Stimulated activated CD8-positive, alpha-beta memory T cell treated with anti-CD3 and anti-CD28 coated beads, Interleukin-7, amount 100 ng/mL, for 48 hours (primary cell): ENCODE measurements at places on chromosomes 6 and 20.
A peak's percentile ranks its signal among the peaks of the same experiment; 100 is the strongest.

- DNase-seq = no peak
These were observed 1.5 kb downstream of the FOXC1 start for GRCh38 chr6:1611322-1611571.

GRCh38 chr6:49982046-49982445 lies 12.6 kb upstream of the DEFB113 start:
- no peak for DNase-seq

- no peak for DNase-seq
These were observed 140.8 kb downstream of the SLC16A10 start for GRCh38 chr6:111228094-111228493.

DNA sequence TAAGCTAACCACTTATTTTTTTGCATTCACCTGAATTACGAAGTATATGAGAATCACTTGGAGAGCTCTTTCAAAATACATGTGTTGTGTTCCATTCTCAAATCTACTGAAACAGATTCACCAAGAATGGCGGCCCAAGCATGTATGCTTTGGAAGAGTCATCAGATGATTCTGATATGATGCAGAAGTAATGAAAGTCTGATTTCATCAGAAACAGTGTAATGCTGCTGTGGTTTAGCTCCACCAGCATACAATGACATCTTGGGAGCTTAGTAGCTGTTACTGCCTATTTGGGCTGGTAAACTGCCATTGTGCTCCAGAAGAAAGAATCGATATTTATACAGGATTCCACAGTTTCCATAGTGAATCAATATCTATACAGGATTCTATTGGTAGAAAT lies 52.9 kb downstream of the UBR2 start:
- no peak for DNase-seq

DNA sequence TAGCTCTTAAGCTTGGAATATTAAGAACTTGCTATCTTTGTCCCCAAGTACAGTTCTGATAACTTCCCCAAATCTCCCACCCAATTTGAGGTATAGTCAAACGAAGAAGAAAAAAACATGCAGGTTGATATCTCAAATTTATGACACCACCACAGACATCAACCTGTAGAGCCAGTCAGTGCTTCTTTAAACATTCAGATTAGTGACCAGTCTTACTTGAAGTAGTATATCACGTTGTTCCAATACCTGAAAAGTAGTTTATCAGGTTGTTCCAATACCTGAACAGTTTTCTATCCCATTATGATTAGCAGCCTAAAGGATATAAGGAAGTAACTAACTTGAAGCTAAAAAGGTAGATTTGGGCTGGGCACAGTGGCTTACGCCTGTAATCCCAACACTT lies 85.3 kb downstream of the ALDH8A1 start:
- no peak for DNase-seq

DNA sequence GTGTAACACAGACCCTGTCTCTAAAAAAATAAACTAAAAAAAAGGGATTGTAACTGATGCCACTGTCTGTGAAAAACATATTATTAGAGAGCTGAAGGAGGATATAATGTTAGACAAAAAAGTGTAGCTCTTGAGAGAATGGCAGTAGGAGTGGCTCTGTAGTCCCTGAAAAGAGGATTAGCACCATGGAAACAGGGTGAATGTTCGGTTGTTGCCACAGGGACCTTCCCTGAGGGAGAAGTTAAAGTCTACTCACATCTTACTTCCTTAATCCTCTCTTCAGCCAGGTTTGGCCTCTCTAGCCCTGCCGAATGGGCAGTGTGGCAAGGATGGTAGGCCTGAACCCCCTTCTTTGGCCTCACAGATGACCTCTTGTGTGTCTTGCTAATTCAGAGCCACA lies 12.1 kb downstream of the SCAND1 start:
- no peak for DNase-seq

DNA sequence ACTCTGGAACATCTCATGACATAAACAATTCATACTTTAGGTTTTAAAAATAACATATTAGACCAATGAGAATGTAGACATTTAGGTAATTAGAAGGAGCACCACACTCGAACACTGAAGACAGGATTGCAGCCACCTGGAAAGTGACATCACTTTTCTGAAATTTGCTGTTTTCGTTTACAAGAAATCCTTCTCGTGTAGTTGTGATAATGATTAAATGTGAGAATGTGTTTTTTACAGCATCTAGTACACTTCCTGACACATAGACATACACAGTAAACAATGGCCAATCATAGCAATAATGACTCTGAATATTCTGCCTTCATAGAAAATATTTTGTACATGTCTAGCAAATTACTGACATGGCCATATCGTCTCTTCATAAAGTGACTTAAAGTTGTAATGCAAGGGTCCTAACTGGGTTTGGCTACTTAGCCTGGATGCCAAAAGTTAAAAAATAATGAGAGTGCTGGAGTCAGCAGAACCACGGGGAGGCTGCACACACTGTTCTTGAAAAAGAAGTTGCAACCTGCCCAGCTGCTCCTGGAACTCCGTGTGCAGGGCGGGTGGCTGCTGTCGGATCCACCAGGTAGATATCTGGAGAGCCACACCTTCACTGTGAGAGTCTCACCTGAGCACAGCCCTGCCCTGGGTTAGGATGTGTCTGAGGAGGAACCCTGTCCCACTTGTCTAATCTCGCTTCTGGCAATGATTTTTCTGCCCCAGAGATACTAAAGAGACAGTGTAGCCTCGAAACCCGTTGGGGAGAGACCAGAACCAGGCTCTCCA lies 212.9 kb downstream of the QKI start:
- DNase-seq = no peak

DNA sequence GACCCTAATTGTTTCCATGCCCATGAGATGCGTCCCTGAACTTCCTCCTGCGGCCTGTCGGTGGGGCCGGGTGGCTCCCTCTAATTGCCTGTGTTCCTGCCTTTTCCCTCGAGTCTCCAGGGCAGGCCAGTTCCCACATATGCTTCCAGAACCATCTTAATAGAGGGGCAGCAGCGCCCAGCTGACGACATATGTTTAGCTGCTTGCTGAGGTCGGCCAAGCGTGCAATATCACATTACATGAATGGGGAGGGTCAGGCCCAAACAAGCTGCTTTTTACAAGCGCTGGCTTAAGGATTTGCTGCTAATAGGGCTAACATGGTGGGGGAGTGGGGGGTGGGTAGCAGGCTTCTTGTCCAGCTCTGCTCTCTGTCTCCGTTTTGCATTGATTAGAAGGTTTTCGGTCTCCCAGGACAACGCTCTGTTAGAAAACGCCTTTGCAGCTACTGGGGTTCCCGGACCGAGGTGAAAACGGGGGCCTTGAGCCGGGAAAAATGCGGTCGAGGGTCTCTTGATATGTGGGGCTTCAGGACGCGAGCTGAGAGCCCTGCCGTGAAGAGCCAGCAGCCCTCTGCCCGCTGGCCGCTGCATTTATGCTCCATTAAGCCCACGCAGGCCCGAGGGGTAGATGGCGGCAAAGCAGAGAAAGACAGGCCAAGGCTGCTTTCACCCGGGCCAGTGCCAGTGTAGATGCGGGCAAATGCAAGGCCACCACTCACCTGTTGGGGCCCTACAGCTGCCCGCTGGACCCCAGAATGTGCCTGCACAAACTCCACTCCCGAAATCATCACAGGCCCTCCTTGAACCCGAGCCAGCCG lies 308.5 kb downstream of the BMP7 start:
- DNase-seq = no peak

- DNase-seq = no peak
These were observed 19.2 kb downstream of the SNX9 start for GRCh38 chr6:157842212-157842611.

DNA sequence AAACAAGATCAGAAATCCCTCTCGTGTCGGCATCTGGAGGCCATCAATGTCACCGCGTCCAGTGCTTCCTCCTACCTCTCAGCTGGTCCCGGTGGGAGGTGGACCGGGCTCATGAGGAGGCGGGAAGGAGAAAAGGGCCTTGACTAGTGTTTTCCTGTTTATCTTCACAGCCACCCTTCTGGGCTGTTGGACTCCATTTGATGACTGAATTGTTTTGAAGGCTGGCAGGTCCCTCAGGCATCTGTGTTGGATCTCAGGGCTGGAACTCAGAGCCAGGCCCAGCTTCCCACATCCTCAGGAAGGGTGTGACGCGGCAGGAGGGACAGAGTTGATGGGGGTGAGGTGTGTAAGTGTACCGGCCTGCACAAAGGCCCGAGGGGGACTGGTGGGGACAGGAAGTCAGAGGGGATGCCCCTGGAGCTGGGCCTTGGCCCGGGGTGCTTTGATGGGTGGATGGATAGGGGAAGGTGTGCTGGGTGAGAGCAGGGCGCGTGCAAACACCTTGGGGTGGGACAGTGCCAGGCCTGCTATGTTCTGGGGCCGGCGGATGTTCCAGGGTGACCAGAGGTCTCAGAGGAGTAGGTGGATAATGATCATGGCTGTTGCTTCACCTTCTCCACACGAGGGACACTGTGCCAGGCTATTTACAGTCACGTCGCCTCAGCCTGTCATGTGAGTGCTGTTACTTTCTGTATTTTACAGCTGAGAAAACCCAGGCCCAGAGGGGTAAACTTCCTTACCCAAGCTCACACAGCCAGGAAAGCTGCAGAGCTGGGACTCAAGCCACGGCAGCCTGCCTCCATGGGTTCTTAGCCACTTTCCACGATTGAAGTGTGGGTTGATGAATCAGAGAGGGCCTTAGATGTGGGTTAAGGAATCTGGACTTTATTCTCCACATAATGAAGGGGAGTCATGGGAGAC lies 17.9 kb upstream of the CHMP4B start:
- DNase-seq = no peak

DNA sequence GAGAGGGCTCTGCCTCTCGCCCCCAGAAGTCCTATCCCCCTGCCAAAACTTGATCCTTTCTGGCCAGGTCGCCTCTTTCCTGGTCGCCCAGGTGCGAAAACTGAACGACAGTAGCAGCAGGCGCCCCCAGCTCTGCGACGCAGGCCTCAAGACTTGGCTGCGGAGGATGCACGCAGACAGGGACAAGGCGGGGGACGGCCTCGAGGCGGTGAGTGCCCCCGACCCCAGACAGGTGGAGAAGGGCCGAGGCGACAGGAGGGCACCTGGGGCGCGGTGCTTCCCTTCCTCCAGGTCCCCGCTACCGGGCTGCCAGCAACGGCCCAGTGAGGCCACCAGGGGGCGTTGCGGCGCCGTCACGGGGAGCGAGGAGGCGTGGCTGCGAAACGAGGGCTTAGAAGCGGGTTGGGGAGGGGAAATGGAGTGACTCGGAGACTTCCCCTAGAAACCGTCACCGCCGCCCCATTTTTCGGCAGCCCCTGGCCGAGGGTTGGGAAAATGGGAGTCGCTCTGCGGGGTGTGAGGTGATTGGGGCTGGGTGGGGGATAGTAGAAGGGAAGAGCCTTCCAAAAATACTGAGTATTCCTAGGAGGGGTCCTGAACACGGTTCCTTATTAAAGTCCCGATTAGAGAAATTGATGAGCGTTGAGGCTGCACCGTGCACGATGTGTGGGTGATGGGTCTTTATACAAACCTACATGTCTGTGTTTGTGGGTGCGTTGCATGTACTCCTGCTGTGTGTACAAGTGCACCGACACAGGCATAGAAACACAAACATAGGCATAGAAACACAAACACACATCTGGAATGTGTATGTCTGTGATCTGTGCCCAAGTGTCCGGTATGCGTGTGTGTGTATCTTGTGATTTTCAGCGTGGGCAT lies 44.6 kb downstream of the ARHGAP40 start:
- DNase-seq = peak; percentile 64

DNA sequence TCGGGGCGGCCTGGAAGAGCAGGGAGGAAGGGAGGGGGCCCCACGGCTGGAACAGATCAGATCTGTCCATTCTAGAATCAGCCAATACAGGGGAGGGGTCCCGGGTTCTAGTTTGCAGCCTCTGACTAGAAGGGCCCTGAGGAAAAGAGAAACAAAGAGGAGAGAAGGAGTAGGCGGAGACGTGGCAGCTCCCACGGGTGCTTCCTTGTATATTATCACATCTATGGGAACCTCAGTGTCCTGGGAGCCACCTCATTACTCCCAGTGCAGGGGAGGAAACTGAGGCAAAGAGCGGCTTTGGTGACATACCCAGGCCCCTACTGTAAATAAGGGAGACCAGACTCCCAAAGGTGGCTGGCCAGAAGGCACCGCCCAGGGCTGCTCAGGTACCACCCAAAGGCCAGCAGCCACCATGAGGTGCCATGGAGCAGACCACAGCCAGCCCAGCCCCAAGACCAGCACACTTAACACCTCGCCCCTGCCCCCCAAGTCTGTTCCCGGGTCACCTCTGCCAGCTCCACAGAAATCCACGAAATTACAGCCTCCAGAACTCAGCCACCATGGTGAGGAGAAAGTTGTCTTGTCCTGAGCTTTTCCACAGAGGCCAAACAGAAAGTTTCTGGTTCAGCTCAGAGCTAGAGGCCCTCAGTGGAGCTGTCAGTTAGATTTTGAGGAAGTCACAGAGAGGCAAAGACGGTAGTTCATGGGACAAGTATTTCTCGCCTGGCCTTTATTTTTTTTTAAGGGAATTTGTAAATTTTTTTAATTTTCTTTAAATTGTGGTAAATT lies 2.1 kb downstream of the ZC3H12D start:
- no peak for DNase-seq

DNA sequence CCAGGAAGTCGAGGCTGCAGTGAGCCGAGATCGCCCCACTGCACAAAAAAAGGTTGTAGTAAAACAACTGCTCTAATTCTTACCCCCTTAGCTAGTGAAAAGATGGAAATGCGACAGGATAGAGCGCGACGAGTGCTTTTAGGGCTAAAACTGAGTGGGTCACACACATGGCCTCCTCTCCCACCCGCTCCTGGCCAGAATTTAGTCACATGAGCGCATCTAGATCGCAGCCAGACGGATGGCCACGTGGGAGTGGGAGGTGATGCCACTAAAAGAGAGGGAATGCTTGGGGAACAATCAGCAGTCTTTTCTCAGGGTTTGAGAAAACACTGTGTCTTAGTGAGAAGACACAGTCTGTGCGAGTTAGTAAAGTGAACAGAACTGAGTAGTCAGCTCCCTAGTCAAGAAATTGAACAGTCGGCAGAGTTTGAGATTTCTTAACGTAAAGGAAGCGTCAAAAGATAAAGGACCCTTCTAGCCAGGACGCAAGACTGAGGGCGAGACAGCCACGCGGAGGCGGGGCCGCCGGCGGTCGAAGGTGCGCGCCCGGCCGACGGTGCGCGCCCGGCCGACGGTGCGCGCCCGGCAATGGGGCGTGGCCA lies 664 bp upstream of the ACTR5 start:
- DNase-seq = no peak
